ENCODE measurements at places on chromosomes 2 and 18.

GRCh38 chr2:160794926-160795325 is 301.3 kb upstream of the RBMS1 start:
- DNase-seq = no peak

- DNase-seq = no peak
Measured at GRCh38 chr2:61471905-61472805, 1.3 kb upstream of the USP34 start.

- DNase-seq = no peak
Measured at GRCh38 chr2:234795272-234795920, 156.4 kb upstream of the SH3BP4 start.

DNA sequence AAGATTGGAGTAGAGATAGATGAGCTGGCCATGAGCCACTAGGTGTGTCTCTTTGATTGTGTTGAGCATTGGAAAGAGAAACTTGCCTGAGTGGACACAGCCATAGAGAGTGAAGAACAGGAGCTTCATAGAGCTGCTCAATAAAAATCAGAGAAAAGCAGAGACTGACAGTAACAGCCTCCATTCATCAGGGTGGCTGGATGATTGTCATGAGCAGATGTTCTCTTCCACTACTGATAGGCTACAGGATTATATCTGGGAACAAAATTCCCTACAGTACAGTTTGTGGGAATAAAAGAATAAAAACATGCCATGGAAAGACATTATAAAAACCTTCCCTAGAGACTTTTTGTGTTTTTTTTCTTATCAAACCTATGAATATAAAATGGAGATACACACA is 404.8 kb upstream of the ACVR2A start:
- no peak for DNase-seq

DNA sequence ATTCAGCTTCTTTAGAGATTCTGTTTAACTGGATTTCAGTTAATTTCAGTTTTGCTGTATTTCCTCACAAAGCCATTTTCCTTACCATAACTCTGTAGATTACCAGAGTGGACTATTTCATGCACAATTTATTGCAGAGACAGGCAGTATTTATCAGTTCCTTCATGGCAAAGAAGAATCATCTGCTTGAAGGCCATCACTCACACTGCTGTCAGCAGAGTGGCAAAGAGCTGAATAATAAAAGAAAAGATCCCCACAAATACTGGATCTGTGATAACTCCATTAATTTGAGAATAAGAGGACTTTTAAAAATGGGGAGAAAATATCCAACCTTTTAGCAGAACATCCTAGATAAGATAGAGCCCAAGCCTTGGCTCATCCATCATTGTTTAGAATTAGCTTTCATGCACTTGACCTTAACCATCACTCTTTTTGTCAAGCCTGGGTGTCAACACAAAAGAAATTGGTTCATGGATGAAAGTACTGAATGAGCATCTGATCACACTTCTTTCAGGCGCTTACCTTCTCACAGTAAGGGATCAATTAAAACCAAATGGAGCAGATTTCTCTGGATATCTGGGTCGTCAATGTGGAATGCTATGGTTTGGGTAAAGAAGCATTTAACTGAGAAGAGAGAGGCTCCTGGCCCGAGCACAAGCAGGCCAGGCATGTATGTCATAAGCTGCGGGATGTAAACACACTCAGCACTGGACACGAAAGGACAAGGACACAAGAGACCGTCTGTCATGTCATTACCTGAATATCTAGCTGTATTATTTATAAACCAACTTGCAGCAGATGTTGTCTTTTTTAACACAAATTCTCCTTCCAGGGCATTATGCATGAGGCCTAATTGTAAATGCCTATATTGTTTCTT is 376.2 kb downstream of the ZNF521 start:
- no peak for DNase-seq

DNA sequence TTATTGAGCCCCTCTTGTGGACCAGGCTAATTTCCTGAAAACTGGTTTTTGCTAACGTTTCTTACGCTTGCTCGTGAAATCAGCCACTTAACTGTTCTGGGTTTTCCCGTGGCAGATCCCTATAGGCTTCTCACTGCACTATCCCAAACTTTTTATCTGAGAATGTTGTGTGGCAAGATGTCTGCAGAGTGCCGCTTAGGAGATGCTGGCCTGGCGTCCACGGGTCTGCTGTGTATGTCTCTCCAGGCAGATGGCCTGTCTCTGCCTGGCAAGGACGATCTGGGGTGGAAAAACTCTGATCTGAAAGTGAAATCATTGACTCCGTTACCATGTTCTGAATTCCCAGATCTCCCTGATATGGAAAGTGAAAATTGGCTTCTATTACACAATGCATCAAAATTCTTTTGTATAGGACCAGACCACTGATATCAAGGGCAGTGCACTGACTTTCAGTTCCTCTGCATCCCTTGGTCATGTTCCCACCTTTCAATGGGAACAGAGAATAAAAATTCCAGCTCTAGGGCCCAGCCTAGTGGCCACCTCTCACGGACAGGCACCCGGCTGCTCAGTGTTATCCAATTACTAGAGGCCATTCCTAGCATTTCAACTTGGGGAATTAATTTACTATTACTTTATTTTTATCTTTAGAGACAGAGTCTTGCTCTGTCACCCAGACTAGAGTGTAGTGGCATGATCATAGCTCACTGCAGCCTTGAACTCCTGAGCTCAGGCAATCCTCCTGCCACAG is 154.6 kb downstream of the ACOXL start:
- no peak for DNase-seq

DNA sequence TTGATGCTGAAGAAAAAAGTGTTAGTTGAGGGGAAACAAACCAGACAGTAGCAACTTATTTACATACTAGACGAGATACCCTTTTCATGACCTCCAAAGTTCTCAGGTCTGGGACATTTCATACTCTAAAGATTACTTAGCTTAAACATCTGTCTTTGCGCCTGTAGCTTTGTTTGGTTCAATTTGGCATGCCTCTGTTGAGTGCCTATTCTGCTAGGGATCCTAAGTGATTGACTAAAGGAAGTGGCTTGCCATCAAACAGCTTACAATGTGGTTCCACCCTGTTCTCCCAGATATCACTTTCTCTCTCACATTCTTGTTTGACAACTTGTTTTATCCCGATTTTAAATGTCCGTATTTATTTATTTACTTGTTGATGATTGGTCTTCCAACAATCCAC is 488.8 kb downstream of the PARD3B start:
- no peak for DNase-seq

- DNase-seq = no peak
Measured at GRCh38 chr2:46226620-46227019, 70.6 kb upstream of the EPAS1 start.

GRCh38 chr18:76889091-76889699 is 66.8 kb downstream of the ZNF236 start:
- DNase-seq = no peak

DNA sequence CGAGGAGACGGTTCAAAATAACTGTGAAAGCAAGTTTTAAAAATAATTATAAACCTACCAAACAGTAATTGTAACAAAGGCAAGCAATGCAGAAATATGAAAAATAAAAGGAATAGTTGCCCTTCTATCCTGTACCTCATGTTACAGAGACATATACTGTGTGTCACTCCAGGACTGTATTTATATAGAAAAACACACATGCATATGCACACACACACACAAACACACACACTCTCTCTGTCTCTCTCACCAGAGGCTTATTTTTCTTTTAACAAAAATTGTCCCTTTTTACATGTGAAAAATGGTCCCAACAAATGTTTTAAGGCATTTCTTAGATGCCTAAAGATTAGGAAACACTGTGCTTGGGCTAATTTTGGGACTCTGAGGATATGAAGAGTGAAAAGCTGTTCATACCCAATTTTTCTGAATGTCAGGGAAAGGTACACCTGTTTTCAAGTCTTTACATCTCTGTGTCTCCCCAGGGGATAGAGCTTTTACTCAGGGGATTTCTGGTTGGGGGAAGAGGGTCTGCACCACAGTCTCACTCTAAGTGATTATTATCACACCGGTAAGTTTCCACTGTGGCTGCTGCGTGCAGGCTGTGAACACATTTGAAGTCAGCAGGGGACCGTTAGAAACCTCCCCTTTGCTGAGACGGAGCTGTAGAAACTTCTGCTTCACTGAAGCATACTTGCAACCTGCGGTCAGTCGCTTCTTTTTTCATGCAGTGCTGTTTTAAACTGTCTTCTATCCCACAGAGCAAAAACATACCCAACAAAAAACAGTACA is 51.4 kb upstream of the SPAG16 start:
- peak; percentile 75 for DNase-seq

DNA sequence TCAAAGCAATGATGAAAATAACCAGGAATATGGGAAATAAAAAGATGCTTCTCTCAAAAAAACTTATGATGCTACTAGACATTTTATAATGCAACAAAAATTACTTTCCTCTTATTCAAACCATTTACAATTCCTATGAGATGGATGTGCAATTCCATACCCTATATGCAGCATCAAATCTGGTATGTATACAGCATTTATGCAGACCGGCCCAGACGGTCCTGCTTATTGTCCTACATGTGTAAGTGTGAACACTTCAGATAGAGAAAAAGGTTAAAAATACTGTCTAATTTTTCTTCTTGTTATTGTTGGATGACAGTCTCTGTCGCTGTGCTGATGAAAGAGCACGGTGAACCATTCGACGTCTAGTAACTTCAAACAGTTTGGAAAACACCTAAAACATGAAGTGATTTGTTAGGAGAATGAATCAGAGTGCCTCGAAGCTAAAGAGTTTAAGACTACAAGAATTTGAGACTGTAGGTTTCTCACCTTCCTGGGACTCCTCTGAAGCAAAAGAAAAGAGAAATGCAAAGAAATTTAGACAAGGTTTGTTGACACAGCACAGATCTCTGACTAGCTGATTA is 80.8 kb downstream of the ATL2 start:
- no peak for DNase-seq
